ENCODE measurements at places on chromosomes 5 and 9.

- no peak for DNase-seq
These were observed 45.4 kb downstream of the RCL1 start for GRCh38 chr9:4838189-4838546.

DNA sequence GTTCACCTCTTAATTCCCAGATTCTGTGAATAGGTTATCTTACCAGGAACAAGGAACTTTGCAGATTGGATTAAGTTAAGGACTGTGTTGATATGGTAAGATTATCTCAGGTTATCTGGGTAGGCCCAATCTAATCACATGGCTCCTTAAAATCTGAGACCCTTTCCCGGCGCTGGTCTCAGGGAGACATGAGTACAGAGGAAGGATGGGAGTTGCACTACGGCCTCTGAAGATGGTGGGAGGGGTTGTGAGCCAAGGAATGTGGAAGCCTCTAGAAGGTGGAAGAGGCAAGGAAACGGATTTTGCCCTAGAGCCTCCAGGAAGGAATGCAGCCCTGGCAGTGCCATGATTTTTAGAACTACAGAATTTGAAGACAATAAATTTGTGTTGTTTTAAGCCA, 95.1 kb downstream of the AK8 start:
- DNase-seq: no peak

GRCh38 chr9:115946530-115946929, 207.1 kb upstream of the PAPPA start:
- DNase-seq: no peak

- DNase-seq: no peak
These were observed 101.8 kb upstream of the MAST4 start for GRCh38 chr5:66494437-66494836.

DNA sequence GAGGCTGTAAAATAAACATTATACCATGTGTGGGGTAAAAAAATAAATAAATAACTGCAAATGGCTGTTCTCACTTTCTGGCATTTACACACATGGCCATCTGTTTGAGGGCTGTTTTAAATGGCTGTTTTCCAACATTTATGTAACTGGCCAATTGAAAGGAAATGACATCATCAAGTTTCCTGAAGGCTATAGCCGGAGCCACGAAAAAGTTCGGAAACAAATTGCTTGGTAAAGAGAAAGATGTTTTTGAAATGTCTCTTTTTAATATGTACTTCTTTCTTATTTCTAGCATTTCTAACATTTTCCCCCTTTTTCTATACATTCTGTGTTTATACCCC, 95.4 kb upstream of the DAB2 start:
- no peak for DNase-seq

GRCh38 chr9:21205204-21205603, 1.7 kb downstream of the IFNA10 start:
- DNase-seq: no peak

DNA sequence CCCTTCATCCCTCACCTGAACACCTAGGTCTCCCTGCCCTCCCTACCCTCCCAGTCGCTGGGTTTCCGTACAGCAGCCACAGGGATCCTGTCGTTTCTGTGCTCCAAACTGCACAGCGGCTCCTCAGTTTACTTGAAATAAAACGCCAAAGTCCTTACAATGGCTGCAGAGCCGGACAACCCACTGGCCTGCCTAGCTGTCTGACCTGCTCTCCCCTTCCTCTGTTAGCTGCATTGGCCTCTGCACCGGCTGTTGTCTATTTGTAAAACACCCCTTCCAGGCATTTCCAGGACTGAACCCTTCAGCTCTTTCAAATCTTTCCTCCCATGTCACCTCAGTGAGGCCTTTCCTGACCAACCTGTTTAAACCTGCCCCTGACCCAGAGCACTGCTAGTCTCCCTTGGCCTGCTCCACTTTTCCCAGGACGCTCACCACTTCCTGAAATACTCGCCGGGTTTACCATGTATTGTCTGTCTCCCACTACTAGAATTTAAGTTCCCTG, 9.1 kb upstream of the MGAT1 start:
- DNase-seq: no peak

DNA sequence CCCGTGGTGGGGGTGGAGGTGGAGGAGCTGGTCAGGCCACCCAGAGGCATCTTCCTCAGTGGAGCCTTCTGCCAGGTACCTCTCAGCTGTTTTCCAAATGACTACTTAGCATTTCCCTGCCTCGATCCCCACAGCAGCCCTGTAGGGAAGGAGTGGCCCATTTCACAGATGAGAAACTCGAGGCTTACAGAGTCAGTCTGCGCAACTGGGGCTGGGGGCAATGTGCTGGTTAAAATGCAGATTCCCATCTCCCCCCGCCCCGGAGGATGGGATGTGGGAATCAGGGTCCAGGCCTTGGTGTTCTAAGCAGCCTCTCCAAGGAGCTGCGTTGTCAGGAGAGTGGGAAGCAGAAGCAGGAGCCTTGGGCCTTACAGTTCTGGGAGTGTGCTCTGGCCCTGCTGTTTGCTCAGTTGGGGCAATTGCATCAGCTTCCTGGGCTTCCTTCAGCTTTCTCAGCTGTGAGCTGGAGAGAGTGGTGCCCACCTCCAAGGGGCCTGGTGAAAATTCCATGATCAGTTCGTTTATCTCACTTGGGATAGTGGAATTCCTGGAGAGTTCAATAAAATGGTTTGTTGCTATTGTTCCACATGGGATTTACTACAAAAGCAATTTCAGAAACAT, 19.4 kb downstream of the ERGIC1 start:
- no peak for DNase-seq

DNA sequence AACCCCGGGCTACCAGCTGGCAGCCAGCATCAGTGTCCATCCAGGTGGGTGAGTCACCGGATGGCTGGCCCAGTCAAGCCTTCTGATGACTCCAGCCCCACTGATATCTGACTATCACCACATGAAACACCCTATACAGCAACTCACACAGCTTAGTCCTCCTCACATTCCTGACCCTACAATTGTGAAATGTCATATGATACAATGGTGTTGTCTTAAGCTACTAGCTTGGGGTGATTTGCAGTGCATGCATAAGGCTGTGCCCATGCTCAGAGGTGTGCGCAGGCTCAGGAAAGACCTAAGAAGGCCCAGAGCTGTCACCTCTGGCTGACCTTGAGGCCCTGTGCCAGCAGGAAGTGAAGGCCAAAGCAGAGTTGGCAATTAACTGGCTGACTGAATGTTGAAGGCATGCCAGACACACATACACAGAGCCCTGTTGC, 21.5 kb upstream of the SEMA4D start:
- no peak for DNase-seq

GRCh38 chr9:69474821-69475220, 149.8 kb downstream of the ENTREP1 start:
- DNase-seq: peak; percentile 6

DNA sequence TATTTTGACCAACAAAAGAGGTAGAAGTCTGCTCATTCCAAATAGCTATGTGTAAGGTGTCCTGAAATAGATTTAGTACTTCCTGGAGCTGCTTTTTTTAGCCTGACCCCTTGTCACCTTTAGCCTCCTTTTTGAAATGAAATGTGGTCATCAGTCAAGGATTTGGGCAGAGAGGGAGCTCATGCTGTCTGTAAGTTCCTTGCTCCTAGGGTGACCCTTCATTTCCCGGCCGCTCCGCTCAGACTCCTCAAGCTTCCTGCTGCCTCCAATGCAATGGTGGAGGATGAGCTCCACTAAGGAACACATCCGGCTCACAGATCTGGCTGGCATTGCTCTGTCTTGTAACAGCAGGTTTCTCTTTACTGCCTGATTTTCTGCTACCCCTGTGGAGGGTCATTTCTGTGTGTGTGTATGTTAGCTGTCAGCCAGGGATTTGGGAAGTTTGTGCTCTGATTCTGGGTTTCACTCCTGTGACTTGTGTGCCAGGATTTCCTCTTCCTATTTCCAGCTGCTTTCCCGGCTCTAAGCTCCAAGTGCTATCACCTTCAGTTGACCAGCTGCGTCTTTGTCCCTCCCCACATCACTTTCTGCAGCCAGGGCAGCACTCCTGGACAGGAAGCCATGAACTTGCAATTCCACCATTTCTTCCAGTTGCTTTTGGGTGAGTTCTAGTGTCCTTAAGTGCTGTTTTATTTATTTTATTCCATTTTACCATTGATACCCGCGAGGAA, 265.9 kb downstream of the ICE1 start:
- no peak for DNase-seq

DNA sequence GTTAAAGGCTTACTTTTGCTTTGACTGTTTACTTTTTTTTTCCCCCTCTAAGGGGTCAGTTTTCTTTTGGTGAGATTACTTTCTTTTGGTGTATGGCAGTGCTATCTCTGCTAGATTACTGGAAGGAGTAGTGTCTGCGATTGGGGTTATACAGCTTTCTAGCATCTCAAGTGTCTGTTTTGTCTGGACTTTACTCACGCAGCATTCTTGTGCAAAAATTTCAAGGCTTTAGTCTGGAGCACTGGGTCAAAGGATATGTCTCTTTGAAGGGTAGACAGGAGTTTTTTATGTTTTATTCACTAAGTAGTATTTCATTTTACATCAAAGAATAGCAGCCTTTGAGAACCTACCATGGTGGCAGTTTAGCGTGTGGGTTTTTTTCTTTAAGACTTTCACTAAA, 52.6 kb downstream of the NDUFS4 start:
- no peak for DNase-seq

- DNase-seq: no peak
These were observed 2.8 kb upstream of the PRLR start for GRCh38 chr5:35233121-35233520.

DNA sequence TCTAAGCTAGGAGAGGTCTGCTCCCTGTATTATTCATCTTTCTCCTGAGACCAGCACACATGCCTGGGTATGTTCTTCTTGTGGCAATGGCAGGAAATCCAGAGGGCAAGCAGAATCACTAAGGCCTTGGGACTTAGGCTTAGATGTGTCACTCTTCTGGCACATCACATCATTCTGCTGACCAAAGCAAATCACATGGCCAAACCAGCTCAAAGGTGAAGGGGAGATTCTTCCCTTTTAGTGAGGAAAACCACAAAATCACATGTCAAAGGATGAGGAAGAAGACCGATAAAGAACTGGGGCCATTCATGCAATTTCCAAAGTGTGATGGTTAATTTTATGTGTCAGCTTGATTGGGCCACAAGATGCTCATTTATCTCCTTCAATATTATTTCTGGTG, 5.7 kb upstream of the AGGF1 start:
- DNase-seq: no peak

DNA sequence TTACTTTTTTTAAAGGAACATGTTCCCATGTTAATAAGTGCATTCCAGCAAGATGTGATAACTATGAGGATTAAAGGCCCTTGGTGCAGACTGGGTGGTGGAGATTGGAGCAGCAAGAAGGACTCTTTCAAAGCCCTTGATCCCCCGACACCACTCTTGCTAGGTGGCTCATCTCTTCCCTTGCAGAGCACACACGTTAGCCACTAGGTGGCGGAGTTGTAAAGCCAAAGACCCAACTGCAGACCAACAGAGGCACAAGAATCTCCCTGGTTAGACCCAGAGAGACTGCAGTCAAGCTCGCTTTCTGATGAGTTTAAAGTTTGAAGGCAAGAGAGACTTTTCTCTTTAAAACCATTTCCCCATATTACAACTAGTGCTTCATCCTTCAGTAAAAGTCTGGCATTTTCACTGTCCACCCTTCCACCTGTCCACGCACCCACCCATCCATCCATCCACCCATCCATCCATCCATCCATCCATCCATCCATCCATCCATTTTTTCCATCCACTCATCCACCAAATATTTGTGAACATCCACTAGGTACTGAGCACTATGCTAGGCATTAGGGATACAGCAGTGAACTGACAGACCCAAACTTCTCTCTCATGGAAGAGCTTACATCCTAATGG, 226.9 kb downstream of the MSX2 start:
- peak; percentile 48 for DNase-seq

DNA sequence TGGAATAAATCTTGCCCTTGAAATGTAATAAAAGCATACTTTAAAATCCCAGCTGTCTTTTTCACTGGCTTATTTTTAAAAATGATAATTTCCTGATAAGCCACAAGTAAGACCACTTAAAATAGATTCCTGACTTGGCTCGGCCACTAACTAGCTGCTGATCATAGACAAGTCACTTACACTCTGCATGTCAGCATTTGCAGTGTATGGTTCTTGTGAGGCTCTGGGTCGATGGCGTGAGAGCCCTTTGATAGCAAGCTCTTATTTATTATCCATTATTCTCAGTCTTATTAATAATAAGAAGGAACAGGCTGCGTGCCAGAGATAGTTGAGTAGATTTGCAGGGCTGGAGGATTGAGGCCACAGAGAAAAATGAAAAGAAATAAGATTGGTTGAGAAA, 110.7 kb upstream of the IL12B start:
- no peak for DNase-seq

DNA sequence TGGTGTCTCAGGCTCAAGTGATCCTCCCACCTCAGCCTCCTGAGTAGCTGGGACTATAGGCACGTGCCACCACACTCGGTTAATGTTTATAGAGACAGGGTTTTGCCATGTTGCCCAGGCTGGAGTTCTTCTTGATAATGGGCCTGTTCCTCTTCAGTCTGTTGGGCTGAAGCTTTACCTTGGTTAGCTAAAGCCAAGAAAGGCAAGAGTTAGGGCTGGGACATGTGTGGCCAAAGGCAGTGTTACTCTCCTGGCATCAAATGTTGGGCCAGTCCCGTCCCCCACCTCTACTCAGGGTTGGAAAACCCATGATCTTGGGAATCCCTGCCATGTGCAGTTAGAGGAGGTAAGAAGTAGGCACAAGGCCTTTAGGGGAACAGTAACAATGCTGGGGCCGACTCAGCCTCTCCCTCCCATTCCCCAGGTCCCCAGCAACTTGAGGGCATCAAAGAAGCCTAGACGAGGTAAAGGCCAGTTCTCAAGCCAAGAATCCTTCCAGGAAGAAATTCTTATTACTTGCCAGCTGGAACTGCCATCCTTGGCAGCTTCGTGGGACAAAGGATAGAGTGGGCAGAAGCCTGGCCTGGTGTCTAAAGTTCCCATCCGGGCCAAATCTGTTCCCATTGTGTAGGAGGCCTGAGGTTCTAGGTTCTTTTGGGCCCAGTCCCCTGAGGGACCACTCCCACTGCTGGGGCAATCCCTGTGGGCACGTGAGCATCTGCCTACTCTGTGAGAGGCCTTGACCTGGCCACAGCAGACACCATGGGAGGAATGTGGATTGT, 4.5 kb downstream of the EGR1 start:
- no peak for DNase-seq

DNA sequence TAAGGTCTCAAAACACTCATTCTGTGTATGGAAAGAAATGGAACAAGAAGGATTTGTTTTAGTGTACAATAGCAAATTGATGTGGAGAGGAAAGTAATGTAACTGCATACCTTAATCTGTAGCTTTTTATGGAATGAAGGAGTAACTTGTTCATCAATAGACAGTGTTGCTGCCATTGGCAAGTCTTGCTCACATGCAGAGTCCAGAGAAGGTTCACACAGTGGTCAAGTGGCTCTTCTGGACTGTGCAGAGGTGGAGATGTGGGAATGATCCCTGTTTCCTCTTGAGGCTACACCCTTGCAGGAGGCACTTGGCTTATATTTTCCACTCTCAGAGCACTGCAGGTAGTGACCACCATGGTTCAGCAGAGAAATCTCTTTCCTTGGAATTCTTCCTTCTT, 132.9 kb upstream of the ANKH start:
- DNase-seq: no peak

GRCh38 chr5:120499876-120500563, 35.9 kb downstream of the PRR16 start:
- DNase-seq: no peak

GRCh38 chr5:37568893-37569292, 189.8 kb downstream of the WDR70 start:
- no peak for DNase-seq

GRCh38 chr5:96691503-96692303, 29.5 kb downstream of the CAST start:
- no peak for DNase-seq

Measured in CD4-positive, alpha-beta T cell treated with Interleukin-2 at 100 ng/mL for 4 hours (primary cell).